ENCODE measurements at places on chromosomes 4 and X. TPM values are rescaled to one million over a fixed set of nuclear protein-coding genes. Genes with fewer than 3 reads are reported as not detected.

DNA sequence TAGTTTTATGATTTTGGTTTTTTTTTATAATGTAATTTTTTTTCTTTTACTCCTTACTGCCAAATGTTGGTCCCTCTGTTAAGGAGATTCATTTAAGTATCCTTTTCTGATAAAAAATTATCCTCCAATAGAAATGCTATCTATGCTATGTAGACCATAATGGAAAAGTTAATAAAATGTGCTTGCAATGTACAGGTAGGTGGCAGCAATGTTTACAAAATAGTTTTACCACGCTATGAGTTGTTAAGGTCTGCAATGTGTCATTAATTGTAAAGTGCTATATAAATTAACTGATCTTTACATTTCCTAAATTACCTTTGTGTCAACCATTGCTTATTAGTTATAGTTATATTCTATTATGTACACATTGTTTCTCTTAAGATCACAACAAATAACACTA is 3.8 kb upstream of the CENPC start:
- no peak for DNase-seq

DNA sequence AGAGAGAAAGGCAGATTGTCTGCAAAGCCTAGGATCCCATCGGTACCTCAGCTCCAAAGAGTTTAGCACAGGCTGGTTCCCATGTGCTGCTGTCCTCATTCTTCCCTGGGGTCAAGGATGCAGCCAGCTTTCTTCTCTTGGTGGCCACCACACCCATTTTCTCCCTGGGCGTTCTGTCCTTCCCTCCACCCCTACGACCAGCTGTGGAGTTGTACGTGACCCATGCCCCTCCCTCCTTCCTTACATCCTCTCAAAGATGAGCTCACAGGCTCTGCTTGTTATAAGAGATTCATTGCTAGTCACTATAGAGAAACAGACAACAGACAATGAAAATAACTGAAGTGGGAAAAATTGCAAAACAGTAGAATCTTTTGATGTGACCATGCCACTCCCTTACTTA is 74.0 kb upstream of the KLF3 start:
- no peak for DNase-seq

Gene GLRA2
- not detected for total RNA-seq

DNA sequence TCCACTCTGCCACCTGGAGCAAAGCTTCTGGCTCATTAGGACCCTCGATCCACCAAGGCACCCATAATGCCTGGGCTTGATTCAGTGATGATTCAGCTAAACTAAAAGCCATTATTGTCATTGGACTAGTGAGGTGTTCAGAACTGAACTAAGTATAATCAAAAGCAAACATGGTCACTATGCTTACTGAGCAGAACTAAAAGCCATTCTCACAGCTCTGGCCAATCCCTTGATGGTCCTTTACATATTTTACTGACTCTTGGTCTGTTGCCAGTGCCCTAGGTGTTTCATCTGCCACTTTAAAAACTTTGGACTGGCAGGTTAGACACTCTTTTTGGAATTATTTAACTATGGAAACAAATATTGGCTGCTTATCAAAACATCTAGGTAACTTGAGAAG is 703.5 kb downstream of the FAT4 start:
- no peak for DNase-seq

Gene PCDH19
- total RNA-seq: 0.86 TPM

- no peak for DNase-seq
Observed at GRCh38 chr4:30716681-30717207, 3.4 kb upstream of the PCDH7 start.

GRCh38 chr4:132114885-132115284 is 1034.2 kb upstream of the PCDH10 start:
- DNase-seq: no peak

DNA sequence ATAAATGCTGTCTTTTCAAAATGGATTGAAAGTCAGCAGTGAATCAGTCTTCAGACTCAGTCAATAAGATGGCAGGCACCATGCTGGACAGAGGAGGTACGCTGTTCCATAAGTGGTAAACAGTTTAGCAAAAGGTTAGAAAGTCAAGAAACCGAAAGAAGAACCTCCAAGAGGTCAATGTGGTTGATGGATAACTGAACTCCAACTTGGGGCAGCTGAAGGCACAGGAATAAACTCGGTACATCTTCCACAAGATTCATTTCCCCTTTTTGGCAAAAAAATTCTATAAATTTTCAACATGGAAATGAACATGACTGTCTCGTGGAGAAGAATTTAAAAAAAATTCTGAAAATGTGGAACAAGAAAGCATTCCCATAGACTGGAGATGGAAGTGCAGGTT is 18.4 kb upstream of the SEL1L3 start:
- DNase-seq: no peak

GRCh38 chrX:38678821-38679220 is 117.5 kb downstream of the TSPAN7 start:
- no peak for DNase-seq

- no peak for DNase-seq
Observed at GRCh38 chr4:80767944-80768343, 262.6 kb upstream of the BMP3 start.

GRCh38 chrX:17613979-17614588 is 123.2 kb upstream of the SCML1 start:
- DNase-seq: no peak

Gene DIPK2B
- 14.9 TPM for total RNA-seq

- no peak for DNase-seq
Observed at GRCh38 chr4:31071508-31072486, 351.6 kb downstream of the PCDH7 start.

Gene IGSF1
- total RNA-seq: 0.28 TPM

Gene LIN54
- 8.1 TPM for total RNA-seq

Gene RIBC1
- total RNA-seq: 0.45 TPM

GRCh38 chr4:120844528-120844921 is 78.0 kb downstream of the PRDM5 start:
- no peak for DNase-seq

Gene FGFBP2
- 0.57 TPM for total RNA-seq

Measured in psoas muscle (tissue), 8 donors.